Activated CD4-positive, alpha-beta T cell treated with anti-CD3 and anti-CD28 coated beads, Interleukin-2, amount 50 U/mL, for 24 hours (primary cell): ENCODE measurements at places on chromosomes 11 and 22.

DNA sequence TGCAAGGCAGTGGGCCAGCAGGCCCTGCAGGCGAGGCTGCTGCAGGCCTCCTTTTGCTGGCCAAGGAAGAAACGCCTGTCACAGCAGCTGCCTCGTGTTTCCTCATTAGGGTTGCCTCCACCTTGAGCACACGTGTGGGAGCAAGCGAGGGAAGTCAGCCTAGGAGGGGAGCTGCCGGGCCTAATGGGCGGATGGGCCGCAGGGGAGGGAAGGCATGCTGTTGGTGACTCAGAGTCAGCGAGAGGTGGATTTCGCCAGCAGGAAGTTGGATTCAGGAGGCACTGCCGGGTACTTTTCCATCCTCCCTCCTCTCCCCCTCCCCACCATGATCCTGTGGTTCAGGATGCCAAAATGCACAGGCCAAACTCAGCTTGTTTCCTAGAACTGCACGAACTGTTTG, 498.7 kb downstream of the METTL15 start:
- no peak for DNase-seq

GRCh38 chr11:288478-289397, at the start of gene PGGHG:
PGGHG (plus strand) TSS chr11:289126; CDS start chr11:289817, 691 bp downstream.
- no peak for DNase-seq

- no peak for DNase-seq
Observed at GRCh38 chr11:12045914-12046635, 37.6 kb upstream of the DKK3 start.

GRCh38 chr11:71238285-71238875, 14.0 kb downstream of the SHANK2 start:
- no peak for DNase-seq

GRCh38 chr11:94150056-94150455, 21.4 kb downstream of the PANX1 start:
- DNase-seq, result no peak

GRCh38 chr11:18013790-18014507, 1.1 kb upstream of the SERGEF start:
- no peak for DNase-seq

- no peak for DNase-seq
Observed at GRCh38 chr11:64834723-64835615, 9.5 kb downstream of the CDC42BPG start.

GRCh38 chr11:87031433-87032170, 6.1 kb upstream of the TMEM135 start:
- DNase-seq, result no peak

GRCh38 chr22:39655831-39656230, 85.3 kb downstream of the CACNA1I start:
- DNase-seq, result no peak

DNA sequence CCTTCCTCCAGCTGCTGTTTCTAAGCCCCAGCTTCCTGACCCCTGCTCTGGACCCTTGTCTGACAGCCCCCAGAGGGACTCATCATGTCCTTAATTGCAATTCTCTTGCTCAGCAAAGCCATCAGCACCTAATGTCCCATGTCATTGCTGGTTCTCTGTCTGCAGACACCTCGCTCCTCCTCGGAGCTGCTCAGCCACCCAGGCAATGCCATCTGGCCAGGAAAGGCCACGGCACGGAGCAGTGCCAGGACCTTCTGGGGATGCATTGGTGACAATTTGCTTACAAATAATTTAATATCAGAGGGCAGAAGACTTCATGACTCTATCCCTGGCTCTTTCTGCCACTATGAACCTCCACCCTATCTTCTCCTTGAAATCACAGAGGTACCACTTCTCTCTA, 107.0 kb upstream of the THY1 start:
- DNase-seq, result no peak

- no peak for DNase-seq
Observed at GRCh38 chr11:90100431-90100830, 14.7 kb downstream of the UBTFL1 start.
